Fibroblast of gingiva (primary cell): ENCODE measurements at places on chromosomes 13 and 19.

DNA sequence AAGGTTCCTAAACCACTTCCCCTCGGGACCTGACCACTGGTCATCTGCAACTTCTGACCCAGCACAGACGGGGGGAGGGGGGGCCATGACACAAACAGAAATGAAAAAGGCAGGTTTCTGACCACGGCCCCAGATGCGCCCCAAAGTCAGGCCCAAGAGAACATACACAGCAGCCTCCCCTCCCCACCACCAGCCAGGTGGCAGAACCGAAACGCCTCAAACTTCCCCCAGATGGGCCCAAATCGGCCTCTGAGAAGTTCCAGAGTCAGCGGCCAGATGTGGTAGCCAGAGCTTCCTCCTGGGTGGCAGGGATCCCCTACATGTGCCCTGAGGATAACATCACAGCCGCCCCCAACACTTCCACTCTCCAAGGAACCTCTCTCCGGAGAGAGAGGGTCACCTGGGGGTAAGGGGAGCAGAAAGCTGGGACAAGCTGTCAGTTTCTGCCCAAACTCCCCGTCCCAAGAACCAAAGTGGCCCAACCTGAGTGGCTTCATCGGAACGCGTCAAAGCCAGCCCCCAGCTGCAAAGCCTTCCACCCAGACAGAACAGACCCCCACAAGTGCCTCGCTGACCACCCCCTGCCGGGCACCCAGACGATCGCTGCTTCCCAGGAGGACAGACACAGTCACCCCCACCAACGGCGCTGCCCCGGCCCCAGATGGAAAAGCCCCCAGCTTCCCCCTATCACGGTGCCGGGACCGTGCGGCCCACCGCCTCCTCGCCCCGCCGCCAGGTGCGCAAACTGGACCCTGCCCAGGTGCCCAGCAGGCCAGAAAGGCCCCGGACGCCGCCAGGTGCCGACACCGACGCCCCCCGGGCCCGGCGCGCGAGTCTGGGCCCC is 800 bp downstream of the ELL start:
- no peak for DNase-seq

GRCh38 chr19:49129238-49129583 is 9.9 kb downstream of the PPFIA3 start:
- no peak for DNase-seq

- DNase-seq = peak; percentile 88
These were observed 186.3 kb downstream of the TDRD3 start for GRCh38 chr13:60583196-60583888.

- no peak for DNase-seq
These were observed 142.2 kb downstream of the FGF9 start for GRCh38 chr13:21813110-21813509.

DNA sequence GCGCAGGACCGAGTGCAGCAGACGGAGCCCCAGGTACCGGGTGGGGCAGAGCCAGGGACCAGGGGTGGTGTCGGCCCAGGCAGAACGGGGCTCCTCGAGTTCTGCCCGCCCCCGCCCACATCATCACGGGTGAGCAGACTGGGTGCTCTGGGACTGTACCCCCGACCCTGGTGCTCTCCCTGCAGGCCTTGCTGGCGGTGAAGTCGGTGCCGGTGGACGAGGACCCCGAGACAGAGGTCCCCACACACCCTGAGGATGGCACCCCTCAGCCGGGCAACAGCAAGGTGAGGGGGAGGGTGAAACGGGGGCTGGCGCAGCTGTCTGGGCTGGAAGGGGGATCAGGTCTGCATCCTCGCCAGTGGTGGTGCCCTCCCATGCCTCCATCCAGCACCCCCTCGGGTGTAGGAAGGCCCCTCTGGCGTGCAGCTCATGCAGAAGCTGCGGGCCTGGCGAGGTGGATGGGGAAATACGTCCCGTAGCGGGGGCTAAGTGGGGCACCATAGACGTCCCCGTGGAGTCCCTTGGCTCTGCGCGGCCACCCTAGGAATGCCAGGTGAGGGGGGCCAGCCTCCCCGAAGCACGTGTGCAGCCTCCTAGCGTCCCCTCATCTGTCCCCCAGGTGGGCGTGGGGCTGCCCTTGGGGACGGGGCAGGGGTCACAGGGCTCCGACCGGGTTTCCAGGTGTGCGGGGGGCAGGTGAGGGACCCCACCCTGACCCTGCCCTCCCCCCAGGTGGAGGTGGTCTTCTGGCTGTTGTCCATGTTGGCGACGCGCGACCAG is 6.4 kb downstream of the APC2 start:
- no peak for DNase-seq

DNA sequence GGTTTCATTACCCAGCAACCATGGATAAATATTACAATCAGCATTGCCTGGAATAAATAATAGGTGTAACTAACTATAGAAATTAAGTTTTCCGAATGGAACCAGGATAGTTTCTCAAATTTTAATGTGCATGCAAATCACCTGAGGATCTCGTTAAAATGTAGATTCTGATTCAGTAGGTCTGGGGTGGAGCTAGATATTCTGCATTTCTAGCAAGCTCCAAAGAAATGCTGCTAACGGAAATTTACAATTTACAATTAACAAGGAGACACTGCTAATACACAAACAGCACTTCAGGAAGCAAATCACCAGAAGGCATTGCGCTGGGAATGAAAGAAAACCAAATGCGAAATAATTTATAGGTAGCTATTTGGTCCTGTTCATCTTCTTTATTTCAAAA is 597.5 kb upstream of the KLF12 start:
- no peak for DNase-seq

GRCh38 chr13:99320693-99321481 is 13.7 kb upstream of the GPR183 start:
- DNase-seq = peak; percentile 88

GRCh38 chr13:110475117-110475516 is 86.4 kb downstream of the RAB20 start:
- DNase-seq = no peak

DNA sequence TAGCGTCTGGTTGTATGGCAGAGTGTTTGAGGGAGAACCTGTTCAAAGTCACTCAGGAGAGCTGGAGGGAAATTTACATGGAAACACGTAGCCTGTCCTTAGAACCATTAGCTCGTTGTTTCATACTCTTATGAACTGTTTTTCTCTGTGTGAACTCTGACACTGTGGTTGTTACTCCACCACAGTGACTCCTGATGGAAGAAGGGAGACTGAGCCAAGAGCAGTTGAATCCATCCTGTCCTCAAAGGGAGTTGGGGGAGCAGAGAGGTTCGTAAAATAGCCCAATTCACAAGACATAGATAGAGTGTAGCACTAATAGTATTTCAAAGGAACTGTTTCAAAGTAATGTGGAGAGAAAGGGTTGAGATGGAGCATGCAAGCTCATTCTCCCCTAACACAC is 964.8 kb downstream of the PCDH9 start:
- DNase-seq = peak; percentile 12

GRCh38 chr13:61664801-61665705 is 249.4 kb upstream of the PCDH20 start:
- DNase-seq = no peak

DNA sequence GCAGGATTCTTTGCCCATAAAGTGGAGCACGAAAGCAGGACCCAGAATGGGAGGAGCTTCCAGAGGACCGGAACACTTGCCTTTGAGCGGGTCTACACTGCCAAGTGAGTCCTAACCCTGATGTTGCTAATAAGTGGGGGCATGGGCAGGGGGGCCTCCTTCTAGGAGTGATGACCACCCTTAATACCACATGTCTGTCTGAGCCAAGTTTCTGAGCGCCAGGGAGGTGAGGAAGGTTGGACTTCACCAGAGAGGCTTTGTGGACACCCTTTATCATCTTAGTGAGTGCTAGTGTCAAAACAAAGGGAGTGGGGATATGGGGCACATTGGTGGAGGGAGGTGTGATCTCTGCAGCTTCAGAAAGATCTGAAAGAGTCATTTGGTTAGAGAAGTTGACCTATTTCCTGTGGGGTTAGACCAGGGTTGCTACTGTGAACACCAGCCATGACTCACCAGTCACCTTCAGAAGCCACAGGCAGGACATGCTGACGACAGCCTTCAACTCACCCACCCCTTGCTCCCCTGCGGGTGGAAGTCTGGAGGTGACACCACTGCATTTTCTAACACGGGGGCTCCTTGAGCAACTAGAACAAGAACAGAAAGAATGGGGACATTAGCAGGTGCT is 8.8 kb downstream of the ALOX5AP start:
- no peak for DNase-seq

GRCh38 chr13:47399599-47399998 is 502.7 kb upstream of the HTR2A start:
- no peak for DNase-seq

DNA sequence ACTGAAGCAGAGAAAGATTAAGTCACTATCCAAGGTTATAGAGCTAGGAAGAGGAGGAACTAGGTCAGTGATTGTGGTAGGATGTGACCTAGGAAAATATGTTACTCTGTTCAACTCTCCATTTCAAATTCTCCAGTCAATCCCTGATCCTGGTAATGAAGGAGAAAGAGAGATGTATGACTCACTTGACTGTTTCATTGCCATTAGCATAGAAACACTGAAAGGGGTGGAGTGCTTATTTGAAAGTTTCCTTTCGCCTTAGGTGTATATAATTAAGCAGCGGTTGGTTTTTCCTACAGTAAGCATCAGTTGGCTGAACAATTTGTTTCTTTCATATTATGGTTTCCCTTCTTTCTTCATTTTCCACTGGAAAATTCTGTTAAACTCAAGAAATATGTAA is 198.1 kb upstream of the CSNK1A1L start:
- no peak for DNase-seq

GRCh38 chr19:52542984-52543664 is 15.7 kb downstream of the ZNF808 start:
- DNase-seq = no peak

- DNase-seq = peak; percentile 5
These were observed 237.7 kb upstream of the DACH1 start for GRCh38 chr13:72104656-72105180.

DNA sequence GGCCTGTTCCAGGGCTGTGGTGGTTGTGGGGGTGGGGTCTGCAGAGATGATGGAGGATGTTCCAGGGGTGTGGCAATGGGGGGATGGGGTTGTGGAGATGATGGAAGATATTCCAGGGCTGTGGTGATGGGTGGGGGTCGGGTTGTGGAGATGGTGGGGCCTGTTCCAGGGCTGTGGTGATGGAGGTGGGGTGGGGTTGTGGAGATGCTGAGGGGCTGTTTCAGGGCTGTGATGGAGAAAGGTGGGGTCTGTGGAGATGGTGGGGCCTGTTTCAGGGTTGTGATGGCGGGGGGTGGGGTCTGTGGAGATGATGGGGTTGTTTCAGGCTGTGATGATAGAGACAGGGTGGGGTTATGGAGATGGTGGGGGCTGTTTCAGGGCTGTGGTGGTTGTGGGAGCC is 62.0 kb downstream of the TEX29 start:
- no peak for DNase-seq

DNA sequence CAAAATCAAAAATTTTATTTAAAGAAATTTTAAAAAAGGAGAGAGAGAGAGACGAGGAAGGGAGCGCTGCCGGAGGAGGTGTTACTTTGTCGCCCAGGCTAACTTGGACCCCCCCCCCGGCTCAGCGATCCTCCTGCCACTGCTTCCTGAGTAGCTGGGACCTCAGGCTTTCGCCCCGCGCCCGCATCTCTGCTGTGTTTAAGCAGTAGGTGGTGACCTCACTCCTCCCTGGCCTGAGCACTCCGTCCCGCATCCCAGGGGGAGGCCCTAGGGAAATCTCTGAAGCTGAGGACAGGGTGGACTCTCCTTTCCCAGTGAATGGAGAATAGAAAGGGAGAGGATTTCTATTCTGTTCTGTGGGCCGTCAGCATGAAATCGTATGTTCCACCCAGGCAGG is 485 bp upstream of the ZNF845 start:
- DNase-seq = no peak

DNA sequence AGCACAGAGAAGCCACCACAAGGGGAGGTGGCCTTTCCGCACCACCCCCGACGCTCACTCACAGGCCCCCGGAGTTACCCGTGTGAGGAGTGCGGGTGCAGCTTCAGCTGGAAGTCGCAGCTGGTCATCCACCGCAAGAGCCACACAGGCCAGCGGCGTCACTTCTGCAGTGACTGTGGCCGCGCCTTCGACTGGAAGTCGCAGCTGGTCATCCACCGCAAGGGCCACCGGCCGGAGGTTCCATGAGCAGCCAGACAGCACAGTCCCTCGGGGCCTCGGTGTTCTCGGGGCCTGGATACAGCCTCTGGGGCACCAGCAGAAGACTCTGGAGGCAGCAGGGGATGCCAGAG is 4.3 kb downstream of the ZNF446 start:
- DNase-seq = no peak

DNA sequence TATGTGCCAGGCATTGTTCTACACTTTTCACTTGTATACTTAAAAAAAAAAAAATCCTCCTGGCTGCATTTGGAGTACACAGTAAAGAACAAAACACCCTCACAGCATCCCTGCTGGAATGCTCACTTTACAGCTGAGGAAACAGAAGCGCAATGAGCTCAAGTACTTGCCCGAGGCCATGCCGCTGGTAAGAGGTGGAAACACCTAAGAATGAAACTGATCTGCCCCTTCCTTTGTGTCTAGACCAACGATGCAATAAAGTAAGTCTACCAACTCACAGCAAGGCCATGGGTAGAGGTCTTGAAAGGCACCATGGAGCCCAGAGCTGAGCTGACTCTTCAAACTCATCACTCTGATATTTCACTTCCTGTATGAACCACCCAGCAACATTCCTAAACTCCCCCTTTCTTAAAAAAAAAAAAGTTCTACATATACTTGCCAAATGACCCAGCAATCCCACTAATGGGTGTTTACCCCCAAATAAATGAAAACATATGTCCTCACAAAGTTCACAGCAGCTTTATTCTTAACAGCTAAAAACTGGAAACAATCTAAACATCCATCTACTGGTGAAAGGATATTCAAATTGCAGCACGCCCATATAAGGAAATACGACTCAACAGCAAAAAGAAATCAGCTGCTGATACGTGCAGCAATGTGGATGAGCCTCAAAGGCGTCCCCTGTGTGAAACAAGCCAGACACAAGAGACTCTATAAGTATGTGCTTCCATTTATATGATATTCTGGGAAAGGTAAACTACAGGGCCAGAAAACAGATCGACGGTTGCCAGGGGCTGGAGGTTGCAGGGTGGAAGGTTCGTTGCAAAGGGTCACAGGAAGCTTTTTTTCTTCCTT is 236.6 kb upstream of the MAB21L1 start:
- DNase-seq = peak; percentile 87

- no peak for DNase-seq
These were observed 2541.1 kb downstream of the PCDH9 start for GRCh38 chr13:64688893-64689677.

DNA sequence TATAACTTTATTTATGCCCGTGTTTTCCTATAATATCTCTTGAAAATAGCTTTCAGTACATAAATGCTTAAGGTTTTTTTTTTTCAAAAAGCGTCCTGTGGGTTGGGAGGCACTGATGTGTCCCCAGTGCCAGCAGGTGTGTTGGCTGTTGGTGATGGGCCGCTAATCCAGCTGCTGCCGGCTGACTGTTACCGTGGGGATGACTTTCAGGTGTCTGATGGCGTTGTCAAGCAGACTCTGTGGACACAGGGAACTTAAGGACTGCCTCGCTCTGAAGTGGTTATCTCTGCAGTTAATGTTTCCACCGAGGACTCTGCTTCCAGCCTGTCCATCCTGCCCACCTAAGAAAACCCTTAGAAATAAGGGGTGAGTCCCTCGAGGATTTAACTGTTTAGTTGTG is 94.5 kb downstream of the ANKRD10 start:
- no peak for DNase-seq

GRCh38 chr19:15282311-15282705 is 50.0 kb downstream of the BRD4 start:
- DNase-seq = no peak

- DNase-seq = no peak
These were observed 193.7 kb downstream of the LMO7 start for GRCh38 chr13:75829830-75830229.
